ENCODE measurements at places on chromosomes 4 and X.
A peak's percentile ranks its signal among the peaks of the same experiment; 100 is the strongest.

GRCh38 chrX:105269386-105269785, 48.9 kb upstream of the TEX13A start:
- no peak for DNase-seq

GRCh38 chrX:106246511-106246910, 78.4 kb downstream of the PWWP3B start:
- no peak for DNase-seq

GRCh38 chrX:24395775-24396174, 35.3 kb downstream of the SUPT20HL1 start:
- peak; percentile 53 for DNase-seq

GRCh38 chr4:25779021-25779420, 83.8 kb downstream of the SEL1L3 start:
- DNase-seq, result no peak

- no peak for DNase-seq
These were observed 1242.9 kb downstream of the C4orf33 start for GRCh38 chr4:130338851-130339250.

GRCh38 chr4:176910646-176911045, 117.9 kb upstream of the VEGFC start:
- no peak for DNase-seq

GRCh38 chr4:141246683-141247429, 26.2 kb downstream of the ZNF330 start:
- DNase-seq, result peak; percentile 31

DNA sequence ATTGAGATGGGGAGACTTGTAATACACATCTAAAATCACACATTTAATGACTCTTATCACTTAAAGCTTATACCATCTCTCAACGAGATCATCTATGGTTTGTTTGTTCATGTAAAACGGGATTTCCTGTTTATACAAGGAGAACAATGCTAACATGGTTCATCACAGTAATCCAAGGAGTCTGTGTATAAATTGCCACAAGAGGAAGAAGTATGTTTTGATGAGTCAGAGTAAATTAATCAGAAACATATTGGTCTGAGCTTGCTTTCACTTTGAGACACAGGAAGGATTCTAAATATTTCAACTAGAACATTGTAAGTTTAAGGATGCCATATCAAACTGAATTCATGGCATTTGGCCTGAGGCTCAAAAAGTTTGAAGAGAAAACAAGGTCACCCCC, 594.1 kb downstream of the GLUD2 start:
- no peak for DNase-seq

DNA sequence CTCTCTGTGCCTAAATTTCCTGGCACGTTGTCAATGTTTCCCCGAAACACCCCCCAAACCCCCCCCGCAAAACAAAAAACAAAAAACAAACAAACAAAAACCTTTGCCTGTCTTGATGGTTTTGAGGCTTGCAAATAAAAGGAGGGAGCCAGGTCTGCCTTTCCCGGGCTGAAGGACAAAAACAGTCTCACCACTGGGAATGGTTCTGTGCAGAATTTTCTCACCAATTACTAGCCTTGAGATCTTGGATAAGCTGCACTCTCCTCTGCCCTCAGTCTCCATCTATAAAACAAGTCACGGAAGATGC, 15.5 kb downstream of the NKX3-2 start:
- DNase-seq, result no peak

GRCh38 chr4:121148000-121148399, 16.1 kb downstream of the TNIP3 start:
- DNase-seq, result no peak

- no peak for DNase-seq
These were observed 199.2 kb downstream of the DCTD start for GRCh38 chr4:182717788-182718583.

DNA sequence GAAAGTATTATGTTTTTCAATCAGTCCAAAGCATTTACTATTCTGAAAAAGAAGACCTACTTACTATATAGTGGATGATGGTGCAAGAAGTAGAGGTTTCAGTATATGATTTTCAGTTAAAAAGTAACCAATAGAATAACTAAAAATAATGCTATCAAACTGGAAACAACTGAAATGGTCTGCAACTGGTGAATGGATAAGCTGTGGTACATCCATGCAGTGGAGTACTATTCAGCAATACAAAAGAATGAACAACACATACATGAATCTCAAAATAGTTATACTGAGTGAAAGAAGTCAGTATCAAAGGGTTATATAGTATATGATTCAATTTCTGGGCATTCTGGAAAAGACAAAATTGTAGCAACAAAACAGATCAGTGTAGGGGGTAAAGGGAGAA, 55.9 kb downstream of the PLAC1 start:
- no peak for DNase-seq

- DNase-seq, result no peak
These were observed 290.2 kb downstream of the CAMK2D start for GRCh38 chr4:113471146-113471860.

- no peak for DNase-seq
These were observed 55.6 kb upstream of the RLIM start for GRCh38 chrX:74670028-74670427.

GRCh38 chr4:16070203-16070602, 13.6 kb downstream of the PROM1 start:
- DNase-seq, result no peak

DNA sequence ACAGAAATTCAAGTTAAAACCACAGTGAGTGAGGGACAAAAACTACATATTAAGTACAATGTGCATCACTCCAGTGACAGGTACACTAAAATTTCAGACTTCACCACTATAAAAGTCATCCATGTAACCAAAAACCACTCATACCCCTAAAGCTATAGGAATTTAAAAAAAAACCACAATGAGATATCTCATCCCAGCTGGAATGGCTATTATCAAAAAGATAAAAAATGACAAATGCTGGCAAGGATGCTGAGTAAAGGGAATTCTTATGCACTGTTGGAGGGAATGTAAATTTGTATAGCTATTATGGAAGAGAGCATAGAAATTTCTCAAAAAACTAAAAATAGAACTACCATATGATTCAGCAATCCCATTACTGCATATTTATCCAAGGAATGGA, 171.1 kb downstream of the HHIP start:
- no peak for DNase-seq

DNA sequence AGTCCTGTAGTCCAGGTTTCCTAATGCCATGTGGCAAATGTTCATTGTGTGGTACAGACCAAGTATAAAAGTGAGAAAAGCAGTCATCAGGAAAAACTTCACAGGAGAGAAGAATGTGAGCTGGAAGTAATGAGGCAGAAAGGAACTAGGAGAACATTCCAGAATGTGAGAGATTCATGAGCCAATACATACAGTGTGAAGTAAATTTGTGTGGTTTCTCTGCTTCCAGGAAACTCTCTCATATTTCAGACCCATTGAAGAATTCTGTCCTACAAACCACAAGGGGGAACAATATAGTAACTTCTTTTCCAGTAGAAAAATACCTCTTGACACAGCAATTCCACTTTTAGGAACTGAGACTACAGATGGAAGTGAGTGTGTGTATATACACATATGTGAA, 136.5 kb downstream of the RNF150 start:
- DNase-seq, result no peak

DNA sequence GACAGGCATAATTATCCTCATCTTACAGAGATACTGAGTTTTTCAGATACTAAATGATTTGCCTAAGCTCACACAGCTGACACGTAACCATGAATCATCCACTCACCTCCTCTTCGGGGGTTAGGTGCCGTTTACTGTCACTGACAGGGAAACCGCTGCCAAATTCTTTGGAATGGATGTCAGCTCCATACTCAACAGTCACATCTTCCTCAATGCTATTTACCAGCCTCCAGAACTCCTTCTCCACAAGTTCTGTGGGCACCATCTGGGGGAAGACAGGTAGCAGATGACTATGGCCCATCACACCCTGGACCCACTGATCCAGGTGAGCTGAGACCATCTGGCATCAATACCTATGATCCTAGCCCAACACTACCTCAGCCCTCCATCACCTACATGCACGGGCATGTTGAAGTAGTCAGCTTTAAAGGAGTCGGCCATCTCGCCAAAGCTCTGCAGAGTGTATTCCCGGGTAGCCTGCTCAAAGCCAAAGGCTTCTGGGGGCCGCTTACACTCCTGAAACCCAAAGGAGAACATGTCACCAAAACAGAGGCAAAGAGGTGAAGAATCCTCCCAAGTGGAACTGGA, 13.5 kb downstream of the KDM5C start:
- DNase-seq, result no peak

- DNase-seq, result no peak
These were observed 29.3 kb upstream of the BCOR start for GRCh38 chrX:40127052-40127451.

DNA sequence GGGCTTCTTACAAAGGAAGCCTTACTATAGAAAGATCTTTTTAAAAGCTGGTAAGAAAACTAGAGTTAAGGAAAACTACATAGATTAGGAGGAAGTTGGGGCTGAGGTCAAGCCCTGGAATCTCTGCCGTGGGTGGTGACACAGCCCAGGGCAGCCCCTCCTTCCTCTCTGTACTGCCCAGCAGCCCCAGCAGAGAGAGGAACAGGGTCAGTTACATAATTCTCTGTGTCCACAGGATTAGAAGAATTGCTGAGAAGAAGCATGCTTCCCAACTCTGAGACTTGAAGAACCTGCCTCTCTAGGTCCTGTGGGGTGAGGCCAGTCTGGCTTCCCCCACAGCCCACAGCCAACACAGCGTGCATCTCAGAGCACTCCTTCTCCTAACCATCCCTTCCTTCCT, 9.2 kb upstream of the ABLIM2 start:
- no peak for DNase-seq

DNA sequence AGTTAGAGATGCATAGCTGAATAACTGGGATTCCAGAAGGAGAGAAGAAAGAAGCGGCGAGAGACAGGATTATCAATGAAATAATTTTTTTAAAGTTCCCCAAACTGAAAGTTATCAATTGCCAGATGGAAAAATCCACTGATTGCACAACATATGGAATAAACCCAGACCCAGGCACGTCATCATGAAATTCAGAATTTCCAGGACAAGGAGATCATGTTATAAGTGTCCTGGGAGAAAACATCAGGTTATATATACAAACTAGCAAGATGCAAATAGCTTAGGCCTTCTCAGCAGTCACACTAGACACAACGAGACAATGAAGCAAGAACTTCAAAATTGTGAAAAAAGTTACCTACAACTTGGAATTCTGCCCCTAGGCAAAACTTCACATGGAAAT, 200.0 kb downstream of the PALLD start:
- no peak for DNase-seq

DNA sequence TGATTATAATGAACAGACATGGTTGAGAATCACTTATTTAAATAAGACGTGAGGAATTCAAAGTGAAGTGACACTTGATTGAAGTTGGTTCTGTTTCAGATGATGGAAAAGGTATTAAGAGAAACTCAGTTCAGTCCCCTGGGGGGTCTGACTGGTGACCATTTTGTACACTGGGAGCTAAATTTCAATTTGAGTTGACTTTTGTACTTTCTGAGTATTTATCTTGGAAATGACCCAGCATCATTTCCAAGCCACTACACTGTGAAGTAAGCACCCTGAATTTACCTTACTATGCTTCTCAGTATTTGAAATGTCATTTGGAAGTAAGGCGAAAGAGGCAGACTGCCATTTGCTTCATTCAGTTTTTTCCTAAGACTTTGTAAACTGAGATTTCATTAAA, 73.4 kb downstream of the CNOT6L start:
- no peak for DNase-seq

DNA sequence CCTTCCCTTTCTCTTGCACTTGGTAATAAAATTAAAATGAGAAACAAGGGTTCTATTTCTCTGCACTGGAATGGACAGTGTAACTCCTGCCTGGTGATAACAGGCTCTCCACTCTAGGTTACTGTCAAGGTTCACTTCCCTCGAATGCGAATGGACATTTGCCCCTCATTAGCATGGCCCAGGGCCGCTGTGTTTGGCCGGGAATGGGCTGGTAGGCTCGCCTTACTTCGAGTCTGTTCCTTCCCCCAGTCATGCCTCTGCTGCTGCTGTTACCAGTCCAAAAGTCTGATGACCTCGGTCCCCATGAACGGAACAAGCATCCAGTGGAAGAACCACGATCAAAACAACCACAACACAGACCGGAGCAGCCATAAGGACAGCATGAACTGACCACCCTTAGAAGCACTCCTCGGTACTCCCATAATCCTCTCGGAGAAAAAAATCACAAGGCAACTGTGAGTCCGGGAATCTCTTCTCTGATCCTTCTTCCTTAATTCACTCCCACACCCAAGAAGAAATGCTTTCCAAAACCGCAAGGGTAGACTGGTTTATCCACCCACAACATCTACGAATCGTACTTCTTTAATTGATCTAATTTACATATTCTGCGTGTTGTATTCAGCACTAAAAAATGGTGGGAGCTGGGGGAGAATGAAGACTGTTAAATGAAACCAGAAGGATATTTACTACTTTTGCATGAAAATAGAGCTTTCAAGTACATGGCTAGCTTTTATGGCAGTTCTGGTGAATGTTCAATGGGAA, 61.5 kb downstream of the EDNRA start:
- DNase-seq, result no peak

- no peak for DNase-seq
These were observed 70.8 kb upstream of the HHIP start for GRCh38 chr4:144575181-144575580.

DNA sequence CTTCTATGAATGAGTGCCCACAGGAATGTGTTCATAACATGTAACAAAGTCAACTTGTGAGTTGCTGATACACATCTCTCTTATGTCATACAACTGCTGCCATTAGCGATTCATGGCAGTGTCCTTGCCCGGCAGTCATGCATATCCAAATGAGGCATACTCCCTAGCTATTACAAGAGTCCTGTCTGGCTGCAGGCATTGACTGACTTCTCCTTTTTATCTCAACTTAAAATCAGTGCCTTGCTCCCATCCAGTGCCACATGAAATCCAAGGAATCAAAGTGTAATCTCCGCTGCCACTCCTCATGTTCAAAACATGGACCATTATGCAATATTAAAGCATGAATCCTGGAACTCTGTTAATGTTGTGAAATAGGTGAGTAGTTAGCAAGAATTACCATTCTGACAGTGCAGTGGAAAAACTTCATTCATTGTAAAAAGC, 348.9 kb upstream of the FTHL17 start:
- DNase-seq, result no peak

DNA sequence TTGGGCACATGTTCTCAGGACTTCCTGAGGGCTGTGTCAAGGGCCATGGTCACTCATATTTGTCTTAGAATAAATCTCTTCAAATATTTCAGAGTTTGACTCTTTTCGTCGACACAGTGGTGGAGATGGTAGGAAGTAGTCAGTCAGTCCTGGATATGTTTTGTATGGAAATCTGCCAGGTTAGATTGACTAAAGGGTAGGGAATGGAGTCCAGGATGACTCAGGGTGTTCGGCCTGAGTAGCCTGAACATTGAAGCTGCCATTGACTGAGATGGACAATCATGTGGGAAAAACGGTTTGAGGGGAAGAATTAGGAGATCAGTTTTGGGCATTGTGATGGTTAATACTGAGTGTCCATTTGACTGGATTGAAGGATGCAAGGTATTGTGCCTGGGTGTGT, 177.1 kb upstream of the CENPE start:
- no peak for DNase-seq

GRCh38 chr4:133151341-133151690, 2.2 kb downstream of the PCDH10 start:
- DNase-seq, result no peak

- no peak for DNase-seq
These were observed 37.9 kb upstream of the GALNT7 start for GRCh38 chr4:173130687-173131086.

GRCh38 chr4:126058596-126058995, 743.8 kb downstream of the FAT4 start:
- no peak for DNase-seq

GRCh38 chr4:27908356-27908755, 1047.7 kb downstream of the STIM2 start:
- DNase-seq, result no peak

All from K562 (cell line).